IMR-90 (cell line): ENCODE measurements at places on chromosomes 1 and 21.

GRCh38 chr1:75720820-75721219 is 3.7 kb upstream of the ACADM start:
- DNase-seq, result no peak

DNA sequence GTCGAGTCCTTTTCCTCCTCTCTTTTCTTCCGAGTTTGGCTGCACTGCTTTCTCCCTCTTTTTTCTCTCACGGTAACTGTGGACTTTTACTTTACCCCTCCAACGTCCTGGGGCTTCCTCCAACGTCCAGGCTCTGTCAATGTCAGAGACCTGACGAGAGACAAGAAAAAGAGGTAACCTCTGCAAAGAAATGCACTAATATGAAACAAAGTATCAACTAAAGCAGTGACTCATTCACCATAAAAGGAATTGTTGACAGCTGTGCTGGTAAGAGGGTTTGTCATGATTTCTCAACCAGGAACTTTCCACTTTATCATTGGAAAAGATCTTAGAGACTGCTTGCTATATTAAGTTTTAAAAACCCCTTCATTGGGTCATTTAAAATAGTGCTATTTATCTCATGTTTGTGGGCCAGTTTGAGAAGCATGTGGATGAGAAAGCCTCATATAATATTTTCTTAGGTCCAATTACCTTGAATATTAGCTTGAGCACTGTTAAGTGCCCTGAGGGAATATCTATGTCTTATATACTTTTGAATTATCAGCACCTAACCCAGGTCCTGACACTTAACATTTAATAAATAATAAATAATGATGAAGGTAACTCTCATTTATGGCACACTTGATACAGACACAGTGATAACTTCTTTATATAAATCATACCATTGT is at the start of gene GBP2:
TSS of gene GBP2 (minus strand) at position 202 of the 668 bp plus-strand sequence. CDS start 4,148 bp downstream, outside the sequence.
- peak; percentile 85 for DNase-seq

- no peak for DNase-seq
Measured at GRCh38 chr1:28887419-28887834, 26.9 kb upstream of the EPB41 start.

DNA sequence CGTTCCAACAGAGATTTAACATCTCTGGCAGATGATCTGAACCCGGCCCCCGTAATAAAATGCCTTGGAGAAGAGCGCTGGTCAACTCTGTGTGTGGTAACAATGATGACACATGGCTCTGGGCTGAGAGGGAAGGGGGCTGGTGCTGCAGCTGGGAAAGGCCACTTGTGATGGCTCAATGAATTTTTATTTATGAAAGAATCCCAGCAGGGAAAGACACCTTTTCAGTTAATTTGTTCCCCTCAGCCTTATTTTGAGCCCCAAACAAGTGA is 59.4 kb downstream of the SYT6 start:
- peak; percentile 26 for DNase-seq
